CD8-positive, alpha-beta memory T cell (primary cell): ENCODE measurements at places on chromosomes 6 and 20. TPM values are rescaled to one million over a fixed set of nuclear protein-coding genes. Genes with fewer than 3 reads are reported as not detected.
A peak's percentile ranks its signal among the peaks of the same experiment; 100 is the strongest.

SMLR1 gene
- polyA plus RNA-seq, result not detected

CCN2 gene
- not detected for polyA plus RNA-seq

SRMS gene
- not detected for polyA plus RNA-seq

PNPLA1 gene
- not detected for polyA plus RNA-seq

RSPO3 gene
- not detected for polyA plus RNA-seq

LAMA5 gene
- not detected for polyA plus RNA-seq

TP53TG5 gene
- polyA plus RNA-seq, result not detected

NFATC2 gene
- polyA plus RNA-seq, result 52.1 TPM

PROKR2 gene
- 0.94 TPM for polyA plus RNA-seq

DNA sequence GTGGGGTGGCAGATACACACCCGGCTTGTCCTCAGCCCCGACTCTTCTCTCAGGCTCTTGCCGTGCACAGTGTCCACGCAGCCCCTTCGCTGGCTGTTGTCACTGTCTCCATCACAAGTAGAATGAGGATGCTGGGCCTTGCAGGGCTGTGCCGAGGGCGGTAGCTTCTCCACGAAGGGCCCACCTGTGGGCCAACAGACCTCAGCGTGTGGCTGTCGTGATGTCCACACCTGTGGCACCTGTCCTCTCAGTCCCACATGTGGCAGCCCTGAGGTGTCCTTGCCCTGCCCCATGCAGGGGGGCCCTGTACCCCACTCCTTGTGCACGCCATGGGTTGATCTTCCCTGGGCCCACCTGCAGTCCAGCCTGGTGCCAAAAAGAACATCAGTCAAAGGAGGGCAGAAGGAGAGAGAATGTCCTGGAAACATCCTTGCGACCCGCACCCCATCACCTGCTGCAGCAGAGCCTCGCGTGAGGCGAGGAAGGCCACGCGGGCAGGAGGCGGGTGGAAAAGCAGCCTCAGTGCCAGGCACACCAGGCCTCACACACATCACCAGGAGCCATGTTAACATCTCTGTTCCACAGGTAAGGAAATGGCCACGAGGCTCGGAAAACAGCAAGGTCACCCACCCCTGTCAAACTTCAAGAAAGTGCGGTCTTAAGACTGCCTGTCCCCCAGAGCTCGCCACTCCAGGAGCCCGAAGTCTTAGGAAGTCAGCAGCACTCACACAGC, 22.3 kb upstream of the AFDN start:
- no peak for DNase-seq
- H3K27me3 ChIP-seq, result no peaks in the 10 kb centered on the region
- H3K27ac ChIP-seq, result no peak overlapping the region
- H3K36me3 ChIP-seq, result no peaks in the 10 kb centered on the region
- no peak overlapping the region for H3K4me3 ChIP-seq

DNA sequence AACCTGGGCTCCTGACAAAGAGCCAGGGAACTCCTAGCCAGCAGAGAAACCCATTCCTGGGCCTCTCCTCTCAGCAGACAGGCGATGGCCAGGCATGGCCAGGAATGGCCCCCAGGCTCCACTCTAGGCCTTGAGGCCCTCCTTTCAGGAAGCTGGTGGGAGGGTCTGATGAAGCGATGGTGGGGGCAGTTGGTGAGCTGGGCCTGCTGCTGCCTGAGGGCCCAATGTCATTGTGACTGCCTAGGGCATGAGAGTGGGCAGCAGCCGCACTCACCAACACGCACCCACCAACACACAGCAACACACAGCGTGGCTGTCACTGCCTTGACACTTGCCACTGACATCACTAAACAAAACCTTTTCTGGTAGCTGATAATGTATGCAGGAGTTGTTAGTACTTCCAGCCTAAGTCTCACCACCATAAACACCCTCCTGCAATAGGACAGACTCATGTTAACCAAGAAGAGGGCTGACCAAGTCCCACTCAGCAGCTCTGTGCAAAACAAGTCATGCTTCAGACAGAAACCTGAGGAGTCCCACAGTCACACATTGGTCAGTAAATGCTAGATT, 69.3 kb downstream of the ABHD12 start:
- no peak overlapping the region for H3K4me3 ChIP-seq
- DNase-seq, result no peak
- H3K36me3 ChIP-seq, result no peaks in the 10 kb centered on the region
- H3K27me3 ChIP-seq, result no peaks in the 10 kb centered on the region
- no peaks in the 10 kb centered on the region for H3K4me1 ChIP-seq

DNA sequence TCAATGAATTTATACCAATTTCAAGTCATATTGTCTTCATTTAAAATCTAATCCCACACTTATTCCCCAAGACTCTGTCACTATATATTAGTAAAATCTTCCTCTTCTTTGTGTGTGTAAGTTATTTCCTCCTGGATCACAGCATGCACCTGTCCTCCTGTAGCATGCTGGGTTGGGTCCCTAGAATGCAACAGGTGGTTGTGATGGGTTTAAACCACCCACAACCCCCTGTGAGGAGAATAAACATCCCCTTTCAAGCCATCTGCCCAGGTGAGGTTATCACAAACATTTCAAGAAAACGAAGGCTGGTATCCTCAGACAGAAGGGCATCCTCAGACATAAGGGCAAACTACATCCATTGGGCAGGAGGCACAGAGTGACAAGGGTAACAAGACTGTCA, 26.4 kb downstream of the DZANK1 start:
- H3K4me3 ChIP-seq, result no peak overlapping the region
- DNase-seq, result no peak
- no peaks in the 10 kb centered on the region for H3K4me1 ChIP-seq

- no peak overlapping the region for H3K4me3 ChIP-seq
- DNase-seq, result no peak
- peak overlapping the region; percentile 49 for H3K27ac ChIP-seq
- H3K4me1 ChIP-seq, result peaks cover 7% of the 10 kb centered on the region
- no peaks in the 10 kb centered on the region for H3K36me3 ChIP-seq
- no peaks in the 10 kb centered on the region for H3K27me3 ChIP-seq
These were observed 47.6 kb downstream of the TNFAIP3 start for GRCh38 chr6:137914530-137915193.

- H3K36me3 ChIP-seq, result no peaks in the 10 kb centered on the region
- no peaks in the 10 kb centered on the region for H3K4me1 ChIP-seq
- H3K27me3 ChIP-seq, result no peaks in the 10 kb centered on the region
- no peak overlapping the region for H3K4me3 ChIP-seq
These were observed 28.8 kb upstream of the IL17A start for GRCh38 chr6:52157301-52157941.

DNA sequence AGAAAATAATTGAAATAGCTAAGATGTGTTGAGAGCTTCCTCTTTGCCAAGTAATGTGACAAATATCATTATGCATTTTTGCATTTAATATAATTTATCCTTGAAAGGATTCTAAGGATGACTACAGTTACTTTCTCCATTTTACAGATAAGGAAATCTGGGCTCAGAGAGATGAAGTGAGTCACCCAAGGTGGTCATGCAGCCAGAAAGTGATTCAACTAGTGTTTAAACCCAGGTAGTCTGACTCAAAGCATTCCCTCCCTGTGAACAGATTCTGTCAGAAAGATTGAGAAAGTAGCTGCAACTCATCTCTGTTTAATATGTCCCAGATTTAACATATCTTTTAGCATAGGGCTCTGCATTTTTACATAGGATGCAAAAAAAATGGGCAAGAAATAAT, 28.1 kb downstream of the NRSN1 start:
- no peaks in the 10 kb centered on the region for H3K4me1 ChIP-seq
- no peaks in the 10 kb centered on the region for H3K27me3 ChIP-seq
- DNase-seq, result no peak
- no peak overlapping the region for H3K27ac ChIP-seq

DNA sequence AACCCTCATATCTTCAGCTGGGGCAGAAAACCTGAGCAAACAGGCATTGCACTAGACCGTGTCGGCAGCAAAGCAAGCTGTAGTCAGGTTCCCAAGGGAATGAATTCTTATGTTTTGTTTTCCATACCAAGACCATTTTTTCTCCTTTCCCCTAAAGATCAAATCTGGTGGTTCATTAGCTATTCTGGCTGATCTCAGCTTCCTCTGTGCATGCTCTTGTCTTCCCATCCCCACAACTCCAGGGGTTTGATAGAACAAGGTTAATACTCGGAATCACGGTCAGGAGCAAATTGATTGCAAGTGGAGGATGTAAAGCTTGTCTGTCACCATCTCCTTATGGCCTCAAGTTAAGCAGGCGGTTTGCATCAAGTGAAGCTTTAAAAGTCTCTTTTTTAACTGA, 778.8 kb downstream of the KIF16B start:
- no peaks in the 10 kb centered on the region for H3K36me3 ChIP-seq

DNA sequence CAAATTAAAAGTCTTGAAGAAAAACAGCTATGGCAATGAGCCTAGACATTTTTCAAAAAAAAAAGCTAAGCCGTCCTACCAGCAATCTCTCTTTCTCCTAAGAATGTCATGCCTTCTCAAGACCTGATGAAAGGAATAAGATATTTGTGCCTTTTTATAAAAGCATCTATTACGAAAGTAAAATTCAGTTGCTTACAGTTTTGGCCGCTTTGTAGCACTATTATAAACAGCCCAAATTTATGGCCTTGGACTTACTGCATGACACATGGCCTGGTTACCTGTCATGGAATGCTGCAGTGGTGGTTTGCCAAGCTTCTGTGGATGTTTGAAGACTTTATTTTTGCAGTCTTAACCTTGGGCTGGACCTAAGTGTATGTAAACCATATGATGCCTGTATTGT, 22.2 kb upstream of the VAPB start:
- no peak overlapping the region for H3K4me3 ChIP-seq
- H3K27ac ChIP-seq, result no peak overlapping the region
- H3K36me3 ChIP-seq, result no peaks in the 10 kb centered on the region

GRCh38 chr6:147839708-147840610, 331.5 kb downstream of the SAMD5 start:
- H3K36me3 ChIP-seq, result no peaks in the 10 kb centered on the region
- no peak overlapping the region for H3K4me3 ChIP-seq
- no peak overlapping the region for H3K27ac ChIP-seq
- no peak for DNase-seq
- no peaks in the 10 kb centered on the region for H3K27me3 ChIP-seq
- no peaks in the 10 kb centered on the region for H3K4me1 ChIP-seq
